Urinary bladder (tissue), 4 donors: ENCODE measurements at places on chromosomes 1 and 21.
A peak's percentile ranks its signal among the peaks of the same experiment; 100 is the strongest.

DNA sequence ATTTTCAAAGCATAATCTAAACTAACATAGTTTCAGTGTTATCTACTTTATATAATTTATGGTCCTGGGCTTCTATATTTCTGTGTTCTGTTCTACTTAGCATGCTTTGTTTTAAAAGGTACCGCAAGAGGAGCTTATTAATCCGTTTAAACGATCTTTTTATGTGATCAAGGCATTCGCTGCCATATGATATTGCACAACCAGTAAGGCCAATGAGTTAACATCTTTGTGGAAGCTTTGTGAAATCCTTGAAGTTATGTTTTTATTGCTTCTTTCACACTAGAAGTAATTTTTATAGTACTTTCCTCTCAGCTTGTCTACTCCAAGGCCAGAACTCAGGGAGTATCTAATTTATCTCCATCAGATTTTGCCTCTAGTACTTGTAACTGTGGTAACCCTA is 8.9 kb downstream of the LRRC8C start:
- DNase-seq: no peak

DNA sequence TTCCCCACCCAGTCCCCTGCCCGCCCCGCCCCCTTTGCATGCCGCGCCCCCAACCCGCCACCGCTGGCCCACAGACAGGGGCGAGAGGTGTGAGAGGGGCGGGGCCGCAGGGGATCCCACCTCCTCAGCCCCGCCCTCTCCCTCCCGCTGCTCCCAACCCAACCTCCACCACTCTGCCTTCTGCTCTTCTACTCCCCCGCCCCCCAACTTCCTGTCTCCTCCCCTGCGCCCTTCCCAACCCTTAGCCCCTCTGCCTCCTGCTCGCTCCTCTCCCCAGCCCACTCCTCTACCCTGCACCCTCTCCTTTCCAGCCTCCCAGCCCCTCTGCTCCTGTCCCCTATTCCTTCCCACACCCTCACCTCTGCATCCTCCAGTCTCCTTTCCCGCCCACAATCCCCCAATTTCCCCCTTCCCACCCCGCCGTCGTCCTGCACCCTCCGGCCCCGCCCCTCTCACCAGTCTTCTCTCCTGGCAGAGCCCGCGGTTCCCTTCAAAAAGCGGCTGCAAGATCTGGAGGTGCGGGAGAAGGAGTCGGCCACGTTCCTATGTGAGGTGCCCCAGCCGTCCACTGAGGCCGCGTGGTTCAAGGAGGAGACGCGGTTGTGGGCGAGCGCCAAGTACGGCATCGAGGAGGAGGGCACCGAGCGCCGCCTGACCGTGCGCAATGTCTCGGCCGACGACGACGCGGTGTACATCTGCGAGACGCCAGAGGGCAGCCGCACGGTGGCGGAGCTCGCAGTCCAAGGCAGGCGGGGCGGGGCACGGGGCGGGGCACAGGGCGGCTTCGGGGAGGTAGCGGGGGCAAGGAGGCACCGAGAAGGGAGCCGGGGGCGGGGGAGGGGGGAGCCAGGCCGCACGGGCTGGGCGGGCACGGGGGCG is 5.4 kb downstream of the OBSCN start:
- DNase-seq: peak; percentile 48

DNA sequence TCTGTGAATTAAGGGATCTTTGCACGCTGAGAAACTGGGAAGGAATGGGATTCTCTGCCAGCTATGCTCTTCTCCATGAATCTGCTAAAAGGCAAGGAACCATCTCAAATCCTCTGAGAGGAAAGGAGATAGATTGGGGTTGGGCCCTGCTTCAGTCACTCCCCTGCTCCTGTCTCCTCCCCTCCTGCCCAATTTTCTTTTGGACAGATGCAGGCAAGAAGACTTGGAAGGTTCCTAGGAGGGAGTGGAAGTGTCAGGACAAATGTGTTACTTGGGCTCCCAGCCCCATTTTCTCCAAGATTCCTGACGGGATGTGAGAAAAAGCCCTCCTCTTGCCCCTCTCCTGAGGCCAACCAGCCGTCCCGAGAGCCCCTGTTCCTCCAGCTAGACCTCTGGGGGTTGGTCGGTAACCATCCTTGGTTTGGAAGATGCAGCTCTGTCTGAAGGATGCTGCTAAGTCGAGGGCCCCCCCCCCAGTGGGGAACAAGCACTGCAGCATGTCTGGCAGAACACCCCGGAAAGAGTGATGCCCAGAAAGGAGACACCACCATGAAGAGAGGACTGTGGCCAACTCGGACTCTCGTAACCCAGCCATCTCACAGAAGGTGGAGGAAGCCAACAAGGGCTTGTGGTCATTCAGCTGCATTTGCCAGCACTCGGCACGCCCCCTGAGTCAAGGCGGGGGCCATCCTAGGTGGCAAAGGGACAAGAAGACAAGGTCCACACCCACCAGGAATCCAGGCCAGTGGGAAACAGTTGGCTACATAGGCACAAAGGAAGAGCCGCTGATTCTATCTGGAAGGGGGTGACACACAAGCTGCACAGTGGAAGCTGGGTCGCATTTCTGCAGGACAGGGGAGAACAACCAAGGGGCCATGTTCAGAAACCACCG is 43.7 kb downstream of the CDK18 start:
- DNase-seq: no peak

GRCh38 chr1:11147197-11147770 is 41.9 kb upstream of the ANGPTL7 start:
- no peak for DNase-seq

GRCh38 chr1:12285496-12286143 is 55.8 kb downstream of the VPS13D start:
- DNase-seq: no peak

DNA sequence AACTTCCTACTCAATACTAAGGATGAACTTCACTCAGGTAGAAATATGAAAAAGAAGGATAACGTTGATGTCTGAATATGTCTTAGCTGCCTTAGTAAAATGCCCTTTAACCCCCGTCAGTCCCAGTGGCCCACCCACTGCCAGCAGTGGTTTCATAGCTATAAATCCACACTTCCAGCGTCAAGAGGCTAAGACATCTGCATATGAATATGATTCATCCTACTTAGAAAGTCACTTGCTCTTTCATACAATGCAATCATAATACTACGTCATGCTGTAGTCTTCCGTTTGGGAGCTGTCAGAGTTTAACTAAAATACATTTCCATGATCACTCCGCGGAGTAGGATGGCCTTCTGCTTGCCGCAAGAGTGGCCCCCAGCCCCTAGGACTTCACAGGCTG is 247.3 kb downstream of the SDCCAG8 start:
- no peak for DNase-seq

- peak; percentile 56 for DNase-seq
Measured at GRCh38 chr1:96979304-96980268, 258.0 kb downstream of the PTBP2 start.

DNA sequence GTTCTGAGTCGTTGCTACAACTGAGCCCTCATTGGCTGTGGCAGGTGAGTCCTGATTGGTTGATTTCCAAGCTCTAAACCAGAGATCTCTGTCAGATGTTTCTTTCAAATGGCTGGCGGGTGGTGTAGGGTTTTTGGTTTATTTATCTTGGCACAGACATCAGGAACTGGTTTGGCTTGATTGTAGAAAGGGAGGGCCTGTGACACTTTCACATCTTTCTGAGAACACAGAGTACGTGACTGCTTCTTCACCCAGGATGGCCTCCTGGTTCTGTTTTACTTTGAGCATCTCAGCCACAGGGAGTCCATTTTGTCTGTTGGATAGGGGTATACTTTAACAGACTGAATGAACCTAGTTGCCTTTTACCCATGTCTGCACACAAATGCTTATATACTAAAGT is 89.4 kb upstream of the GPR52 start:
- no peak for DNase-seq

- DNase-seq: no peak
Measured at GRCh38 chr1:161357073-161357472, 10.6 kb downstream of the CFAP126 start.

DNA sequence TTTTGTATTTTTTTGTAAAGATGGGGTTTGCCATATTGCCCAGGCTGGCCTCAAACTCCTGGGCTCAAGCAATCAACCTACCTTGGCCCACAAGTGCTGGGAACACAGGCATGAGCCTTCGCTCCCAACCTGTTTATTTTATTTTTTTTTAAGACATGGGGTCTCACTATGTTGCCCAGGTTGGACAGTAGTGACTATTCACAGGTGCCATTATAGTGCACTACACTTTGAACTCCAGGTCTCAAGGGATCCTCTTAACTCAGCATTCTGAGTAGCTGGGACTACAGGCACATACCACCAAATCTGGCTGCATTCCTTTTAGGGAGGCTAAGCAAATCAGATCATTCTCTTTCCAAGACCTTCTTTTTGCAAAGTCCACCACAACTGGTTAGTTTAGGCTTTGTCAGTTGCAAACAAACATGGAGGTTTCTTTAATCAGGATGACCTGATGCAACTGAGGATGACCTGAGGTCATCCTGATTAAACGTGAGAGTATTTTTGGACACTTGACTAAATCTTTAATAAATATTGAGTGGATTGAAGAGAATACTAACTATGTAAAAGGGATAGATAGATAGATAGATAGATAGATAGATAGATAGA is 30.0 kb upstream of the RALGPS2 start:
- DNase-seq: no peak

- no peak for DNase-seq
Measured at GRCh38 chr1:152029144-152029928, 7.5 kb downstream of the S100A11 start.

DNA sequence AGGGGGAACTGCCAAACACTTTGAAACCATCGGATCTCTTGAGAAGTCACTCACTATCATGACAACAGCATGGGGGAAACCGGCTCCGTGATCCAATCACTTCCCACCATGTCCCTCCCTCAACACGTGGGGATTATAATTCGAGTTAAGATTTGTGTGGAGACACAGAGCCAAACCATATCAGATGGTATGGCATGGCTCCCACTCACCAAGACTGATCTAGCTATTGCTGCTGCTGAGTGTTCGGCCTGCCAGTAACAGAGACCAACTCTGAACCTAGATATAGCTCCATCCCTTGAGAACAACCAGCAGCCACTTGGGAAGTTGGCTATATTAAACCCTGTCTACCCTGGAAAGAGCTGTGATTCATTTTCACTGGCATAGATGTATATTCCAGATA is 49.4 kb downstream of the CDCP2 start:
- DNase-seq: no peak

GRCh38 chr21:35646606-35647005 is 413.7 kb downstream of the SETD4 start:
- DNase-seq: no peak

DNA sequence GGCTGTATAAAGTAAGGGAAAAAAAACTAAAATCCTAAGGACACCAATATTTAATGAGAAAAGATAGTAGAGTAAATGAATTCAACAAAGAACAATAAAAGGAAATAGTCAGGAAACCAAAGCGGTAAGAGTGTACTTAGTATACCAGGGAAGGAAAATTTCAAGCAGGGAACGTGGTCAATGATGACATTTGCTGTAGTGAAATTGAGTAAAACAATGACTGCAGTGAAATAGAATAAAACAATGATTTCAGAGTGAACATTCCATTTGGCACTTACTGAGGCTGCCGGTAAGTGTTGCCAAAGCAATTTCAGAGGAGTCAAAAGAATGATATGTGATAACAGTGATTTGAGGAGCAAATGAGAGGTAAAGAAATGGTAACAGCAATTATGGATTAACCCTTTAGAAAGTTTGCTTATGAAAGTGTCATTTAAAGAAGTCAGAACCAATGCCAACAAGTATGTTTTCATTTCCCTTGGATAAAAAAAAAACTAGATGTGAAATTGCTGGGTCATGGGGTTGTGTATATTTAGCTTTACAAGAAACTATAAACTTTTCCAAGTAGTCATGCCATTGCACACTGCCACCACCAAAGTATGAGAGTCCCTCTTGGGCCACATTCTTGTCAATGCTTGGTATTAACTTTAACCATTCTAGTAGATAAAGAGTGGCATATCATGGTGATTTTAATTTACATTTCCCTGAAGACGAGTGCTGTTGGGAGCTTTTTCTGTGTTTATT is 50.5 kb downstream of the VCAM1 start:
- no peak for DNase-seq
